ENCODE measurements at places on chromosomes 1 and 21.

DNA sequence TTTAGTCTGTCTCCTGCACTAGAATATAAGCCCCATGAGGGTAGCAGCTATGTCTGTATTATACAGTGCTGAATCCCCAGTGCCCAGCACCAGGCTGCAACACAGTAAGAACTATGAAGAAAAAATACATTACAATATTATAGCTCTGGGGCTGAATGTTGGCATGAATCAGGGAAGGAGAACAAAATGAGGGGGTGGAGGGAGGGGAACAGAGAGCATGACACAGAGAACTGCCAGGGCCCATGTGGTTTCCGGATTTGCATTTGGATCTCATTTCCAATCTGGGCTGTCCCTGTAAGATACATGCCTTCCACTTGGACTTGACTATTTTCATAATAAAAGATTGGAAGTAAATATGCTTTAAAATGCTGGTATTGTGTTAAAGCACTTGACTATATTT, 35.8 kb downstream of the C1orf198 start:
- no peak for DNase-seq

- no peak for DNase-seq
Observed at GRCh38 chr1:32801096-32801715, 16.0 kb downstream of the YARS1 start.

- no peak for DNase-seq
Observed at GRCh38 chr1:152457071-152457470, 43.0 kb upstream of the CRNN start.

DNA sequence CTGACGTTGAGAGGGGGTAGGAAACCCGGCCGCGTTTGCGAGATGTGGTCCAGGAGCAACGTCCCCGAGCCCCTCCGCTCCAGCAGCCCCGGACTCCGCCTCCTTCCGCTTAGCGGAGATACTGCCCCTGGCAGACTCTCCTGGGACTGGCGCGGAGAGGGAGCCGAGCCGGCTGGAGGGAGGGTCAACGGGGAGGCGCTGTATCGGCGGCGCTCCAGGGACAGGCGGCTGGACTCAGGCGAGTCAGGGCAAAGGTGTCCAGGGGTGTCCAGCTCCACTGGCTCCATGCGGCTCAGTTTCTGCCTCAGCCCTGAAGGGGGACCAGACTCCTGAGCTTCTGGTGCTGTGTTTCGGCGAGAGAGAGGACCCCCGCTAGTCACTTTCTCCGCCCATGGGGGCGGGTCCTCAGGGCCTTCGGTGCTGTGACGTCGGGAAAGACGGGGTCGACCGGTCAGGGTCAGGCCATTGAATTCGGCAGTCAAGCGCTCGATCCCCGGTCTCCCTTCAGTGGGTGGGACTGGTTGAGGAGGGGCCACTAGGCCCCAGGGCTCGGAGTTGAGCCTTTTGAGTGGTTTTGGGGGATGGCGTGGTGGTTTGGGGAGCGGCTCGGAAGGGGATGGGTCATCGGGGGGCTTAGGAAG, 2.8 kb upstream of the LIX1L start:
- DNase-seq: peak; percentile 84

GRCh38 chr1:107291987-107292386, 151.1 kb downstream of the NTNG1 start:
- DNase-seq: no peak

- DNase-seq: no peak
Observed at GRCh38 chr21:46555225-46555617, 49.7 kb downstream of the S100B start.

DNA sequence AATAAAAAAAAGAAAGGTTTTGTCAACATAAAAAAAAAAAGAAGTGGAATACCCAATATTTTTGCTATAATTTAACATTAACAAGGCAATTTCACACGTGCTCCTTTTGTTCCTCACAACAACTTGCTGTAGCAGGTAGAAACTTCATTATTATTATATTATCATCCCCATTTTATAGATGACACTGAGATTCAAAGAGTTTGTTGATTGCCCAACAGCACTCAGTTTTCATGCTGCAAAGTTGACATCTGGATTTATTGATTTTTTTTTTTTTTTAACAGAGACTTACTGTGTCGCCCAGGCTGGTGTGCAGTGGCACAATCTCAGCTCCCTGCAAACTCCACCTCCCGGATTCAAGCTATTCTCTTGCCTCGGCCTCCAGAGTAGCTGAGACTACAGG, 8.9 kb upstream of the ESRRG start:
- DNase-seq: no peak

DNA sequence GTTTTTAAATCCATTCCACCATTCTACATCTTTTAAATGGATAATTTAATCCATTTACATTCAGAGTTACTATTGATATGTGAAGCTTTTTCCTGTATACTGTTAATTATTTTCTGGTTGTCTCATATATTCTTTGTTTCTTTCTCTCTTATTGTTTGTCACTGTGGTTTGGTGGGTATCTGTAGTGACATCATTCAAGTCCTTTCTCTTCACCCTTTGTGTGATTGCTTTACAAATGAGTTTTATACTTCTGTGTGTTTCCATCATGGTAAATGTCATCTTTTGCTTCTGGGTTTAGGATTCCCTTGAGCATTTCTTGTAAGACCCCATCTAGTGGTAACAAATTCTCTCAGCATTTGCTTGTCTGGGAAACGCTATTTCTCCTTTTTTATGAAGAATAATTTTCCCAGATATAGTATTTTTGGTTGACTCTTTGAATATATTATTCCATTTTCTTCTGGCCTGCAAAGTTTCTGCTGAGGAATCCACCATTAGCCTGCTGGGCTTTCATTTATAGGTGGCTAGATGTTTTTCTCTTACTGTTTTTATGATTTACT, 10.2 kb downstream of the LY9 start:
- DNase-seq: no peak

DNA sequence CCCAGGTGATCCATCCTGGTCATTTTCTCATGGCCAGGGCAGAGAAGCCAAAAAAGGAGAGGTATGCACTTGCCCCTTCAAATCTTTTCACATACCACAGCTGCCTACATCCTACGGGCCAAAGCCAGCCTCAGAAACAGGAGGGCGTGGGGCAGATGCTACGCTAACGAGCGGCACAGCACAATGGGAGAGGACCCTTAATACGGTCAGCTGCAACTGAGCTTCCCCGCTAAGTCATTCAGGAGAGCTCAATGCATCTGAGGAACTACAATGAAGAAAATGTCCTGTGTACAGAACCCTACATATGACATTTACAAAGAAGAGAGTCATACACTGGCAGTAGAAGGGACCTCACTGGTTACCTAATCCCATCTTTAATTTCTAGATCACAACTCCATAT, 78.2 kb downstream of the PGBD5 start:
- no peak for DNase-seq

DNA sequence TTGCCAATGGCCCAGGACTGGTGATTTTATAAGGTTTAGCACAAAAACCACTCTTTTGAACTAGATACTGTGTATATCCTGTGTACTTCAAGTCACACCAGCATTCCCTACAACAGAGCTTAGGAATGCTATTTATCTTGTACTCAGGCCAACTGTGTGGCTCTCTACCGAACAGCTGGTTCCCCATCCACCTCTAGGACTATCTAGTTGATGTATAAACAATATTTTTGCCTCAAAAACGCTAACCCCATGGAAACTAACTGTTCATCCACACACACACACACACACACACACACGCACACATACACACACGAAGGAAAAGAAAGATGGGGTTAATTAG, 28.7 kb upstream of the SLC45A3 start:
- no peak for DNase-seq

DNA sequence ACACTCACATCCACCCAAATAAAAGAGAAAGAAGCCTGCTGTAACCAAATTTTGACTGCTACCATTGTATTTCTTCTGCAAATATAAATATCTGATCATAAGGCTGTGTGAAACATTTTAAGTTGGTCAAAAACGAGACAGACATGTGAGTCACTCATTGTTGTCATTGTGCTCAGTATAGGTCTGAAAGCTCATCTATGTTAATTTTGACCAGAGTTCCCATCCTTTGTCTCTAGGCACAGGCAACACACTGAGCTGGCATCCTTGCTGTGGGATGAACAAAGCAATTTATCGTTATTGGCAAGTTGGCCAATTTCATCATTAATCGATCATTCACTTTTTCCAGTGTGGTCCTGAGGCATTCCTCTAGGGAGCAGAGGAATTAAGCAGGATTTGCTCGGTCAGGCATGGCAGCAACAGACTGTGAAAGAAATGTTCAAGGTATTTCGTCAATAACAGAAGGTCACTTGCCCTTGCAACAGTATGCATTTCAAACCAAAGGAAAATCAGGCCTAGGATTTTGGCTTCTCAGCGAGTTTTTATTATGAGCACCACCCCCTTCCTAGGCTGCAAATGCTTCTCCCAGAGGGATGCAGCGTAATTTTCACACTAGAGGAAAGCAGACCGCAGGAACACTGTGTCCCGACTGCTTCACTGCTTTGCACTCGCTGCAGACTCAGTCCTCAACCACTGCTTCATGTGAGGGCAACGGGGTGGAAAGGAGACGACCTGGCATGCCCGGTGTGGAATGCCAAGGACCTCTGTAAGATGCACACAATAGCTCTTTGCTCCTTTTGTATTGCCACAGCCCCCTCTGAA, 87.9 kb upstream of the SMYD2 start:
- no peak for DNase-seq

- DNase-seq: no peak
Observed at GRCh38 chr1:59079434-59080140, 217.3 kb upstream of the FGGY start.

DNA sequence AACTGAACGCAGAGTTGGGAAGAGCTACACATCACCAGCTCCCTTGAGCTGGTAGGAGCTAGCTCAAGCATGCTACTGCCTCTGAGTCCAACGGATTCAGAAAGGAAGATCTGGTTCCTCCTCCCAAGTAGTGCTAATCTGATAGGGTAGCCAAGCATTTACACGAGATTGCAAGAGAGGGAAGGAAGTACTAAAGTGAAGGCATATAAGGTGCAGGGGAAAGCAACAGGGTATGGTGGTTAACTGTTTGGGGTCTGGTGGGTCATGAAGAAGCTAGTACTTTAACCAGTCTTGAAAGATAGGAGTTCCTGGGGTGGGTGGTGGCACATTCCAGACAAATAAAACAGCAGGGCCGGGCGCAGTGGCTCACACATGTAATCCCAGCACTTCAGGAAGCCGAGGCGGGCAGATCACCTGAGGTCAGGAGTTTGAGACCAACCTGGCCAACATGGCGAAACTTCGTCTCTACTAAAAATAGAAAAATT, 20.2 kb upstream of the ZNF436 start:
- no peak for DNase-seq

Data from hindlimb muscle (tissue), 1 donor.